Iris pigment epithelial cell (primary cell): ENCODE measurements at places on chromosomes 11 and 22.

- no peak for DNase-seq
Measured at GRCh38 chr11:102776454-102776853, 4.0 kb downstream of the MMP10 start.

GRCh38 chr11:83629775-83630174 lies 343.6 kb upstream of the CCDC90B start:
- DNase-seq = no peak

GRCh38 chr22:20390394-20390907 lies 3.5 kb upstream of the ZNF74 start:
- no peak for DNase-seq

DNA sequence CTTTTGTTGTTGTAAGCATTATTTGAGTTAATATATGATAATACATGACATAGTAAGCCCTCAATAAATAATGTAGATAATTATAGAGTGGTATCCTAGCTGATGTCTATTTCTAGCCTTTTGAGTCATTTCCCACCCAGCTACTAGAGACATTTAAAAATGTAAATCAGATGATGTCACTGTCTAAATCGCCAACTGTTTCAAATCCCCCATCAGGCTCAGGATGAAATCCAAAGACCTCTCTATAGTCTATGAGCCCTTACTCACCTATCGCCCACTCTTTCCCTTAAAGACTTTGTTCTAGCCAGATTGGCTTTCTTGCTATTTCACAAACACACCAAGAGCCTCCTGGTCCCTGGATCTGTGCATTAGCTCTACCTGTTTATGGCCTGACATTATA lies 135.4 kb upstream of the PLET1 start:
- no peak for DNase-seq

DNA sequence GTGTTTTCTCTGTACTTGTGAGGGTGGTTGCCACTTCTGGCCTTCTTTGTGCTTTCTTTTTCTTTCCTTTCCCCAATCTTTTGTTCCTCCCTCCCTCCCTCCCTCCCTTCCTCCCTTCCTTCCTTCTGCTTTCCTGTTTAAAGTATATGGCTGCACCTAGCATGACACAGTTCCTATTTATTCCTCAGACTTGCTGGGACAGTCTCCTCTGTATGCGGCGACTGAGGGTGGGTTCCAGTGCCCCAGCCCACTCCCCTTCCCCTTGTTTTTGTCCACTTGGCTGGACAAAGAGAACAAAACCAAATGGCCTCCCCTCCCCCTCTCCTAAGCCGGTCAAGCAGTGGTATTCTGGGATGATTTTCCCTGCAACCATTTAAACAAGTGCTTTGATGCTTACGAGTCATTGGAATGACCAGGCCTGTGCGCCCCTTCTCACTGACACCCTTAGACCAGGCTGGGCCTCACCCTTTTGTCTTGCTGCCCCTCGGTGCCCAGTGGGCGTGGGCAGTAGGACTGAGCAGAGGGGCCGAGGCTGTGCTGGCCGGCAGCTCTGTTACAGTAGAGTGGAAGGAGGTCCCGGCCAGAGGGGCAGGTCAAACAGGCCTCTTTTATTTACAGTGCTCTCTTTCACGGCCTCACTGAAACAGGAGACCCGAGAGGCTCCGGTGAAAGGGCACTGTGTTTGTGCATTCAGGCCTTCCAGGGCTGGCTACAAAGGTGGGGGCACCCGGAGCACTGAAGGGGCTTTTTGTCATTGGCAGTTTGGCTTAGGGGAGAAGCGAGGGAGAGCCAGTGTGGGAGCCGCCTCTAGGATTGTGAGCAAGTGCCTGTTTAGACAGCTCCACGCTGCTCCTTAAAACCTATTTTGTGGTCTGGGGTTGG lies 32.2 kb downstream of the ZBTB16 start:
- DNase-seq = no peak

DNA sequence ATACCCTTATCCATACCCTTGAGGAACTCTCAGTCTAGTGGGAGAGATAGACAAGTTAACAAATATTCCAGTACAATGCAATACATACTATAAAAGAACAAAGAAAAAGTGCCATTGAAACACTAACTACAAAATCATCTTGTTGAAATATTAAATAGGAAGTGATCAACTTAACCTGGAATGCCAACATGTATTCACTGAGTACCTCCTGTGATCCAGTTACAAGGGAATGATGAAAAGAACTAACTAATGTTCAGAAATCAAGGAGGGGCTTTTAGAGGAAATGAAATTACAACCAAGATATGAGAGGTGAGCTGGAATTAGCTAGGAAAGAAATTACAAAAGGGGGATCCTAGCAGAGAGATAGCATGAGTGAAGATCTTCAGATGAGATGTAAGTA lies 6.2 kb upstream of the FIBIN start:
- peak; percentile 64 for DNase-seq

GRCh38 chr22:50625568-50626313 lies 2.2 kb downstream of the ARSA start:
- DNase-seq = no peak

- no peak for DNase-seq
Measured at GRCh38 chr11:117679461-117679860, 117.6 kb downstream of the DSCAML1 start.

- DNase-seq = no peak
Measured at GRCh38 chr22:30947173-30947815, 21.3 kb downstream of the MORC2 start.

DNA sequence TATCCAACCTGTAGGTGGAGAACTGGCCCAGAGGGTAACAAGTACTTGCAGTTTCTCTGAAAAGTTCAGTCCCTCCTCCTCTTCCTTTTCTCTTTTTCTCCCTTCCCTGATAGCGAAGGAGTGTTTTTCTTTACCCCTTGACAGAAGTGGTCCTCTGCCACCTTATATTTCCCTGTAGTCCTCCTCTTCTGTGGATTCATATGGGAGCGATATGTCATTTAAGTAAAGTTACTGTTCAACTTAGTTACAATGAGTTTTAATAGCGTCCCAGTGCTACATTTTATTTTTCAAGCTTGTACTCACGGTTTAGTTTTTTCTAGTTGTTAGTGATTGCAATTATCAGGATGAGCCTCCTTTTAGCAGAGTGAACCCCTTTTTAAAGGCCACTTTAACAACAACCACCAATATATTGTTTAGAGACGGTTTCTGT lies 1.4 kb downstream of the PCF11 start:
- no peak for DNase-seq

DNA sequence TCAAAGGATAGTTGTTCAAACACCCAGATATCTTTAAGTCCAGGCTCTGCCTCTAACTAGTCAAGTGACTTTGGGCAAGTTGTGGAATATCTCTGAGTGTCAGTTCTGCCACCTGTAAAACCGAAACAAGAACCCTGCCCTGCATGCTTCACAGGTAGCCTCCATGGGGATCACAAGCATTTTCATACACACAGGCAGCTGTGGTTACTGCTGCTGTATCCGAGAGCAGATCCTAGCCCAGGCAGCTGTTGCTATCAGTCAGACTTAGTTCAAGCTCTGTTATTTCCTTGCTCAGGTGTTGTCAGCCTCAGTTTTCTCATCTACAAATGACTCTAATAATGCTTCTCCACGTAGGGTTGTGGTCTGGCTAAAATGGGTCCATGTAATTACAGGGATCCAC lies 6.5 kb upstream of the RASD2 start:
- no peak for DNase-seq

- DNase-seq = peak; percentile 60
Measured at GRCh38 chr11:105609341-105609781, 512 bp upstream of the GRIA4 start.

DNA sequence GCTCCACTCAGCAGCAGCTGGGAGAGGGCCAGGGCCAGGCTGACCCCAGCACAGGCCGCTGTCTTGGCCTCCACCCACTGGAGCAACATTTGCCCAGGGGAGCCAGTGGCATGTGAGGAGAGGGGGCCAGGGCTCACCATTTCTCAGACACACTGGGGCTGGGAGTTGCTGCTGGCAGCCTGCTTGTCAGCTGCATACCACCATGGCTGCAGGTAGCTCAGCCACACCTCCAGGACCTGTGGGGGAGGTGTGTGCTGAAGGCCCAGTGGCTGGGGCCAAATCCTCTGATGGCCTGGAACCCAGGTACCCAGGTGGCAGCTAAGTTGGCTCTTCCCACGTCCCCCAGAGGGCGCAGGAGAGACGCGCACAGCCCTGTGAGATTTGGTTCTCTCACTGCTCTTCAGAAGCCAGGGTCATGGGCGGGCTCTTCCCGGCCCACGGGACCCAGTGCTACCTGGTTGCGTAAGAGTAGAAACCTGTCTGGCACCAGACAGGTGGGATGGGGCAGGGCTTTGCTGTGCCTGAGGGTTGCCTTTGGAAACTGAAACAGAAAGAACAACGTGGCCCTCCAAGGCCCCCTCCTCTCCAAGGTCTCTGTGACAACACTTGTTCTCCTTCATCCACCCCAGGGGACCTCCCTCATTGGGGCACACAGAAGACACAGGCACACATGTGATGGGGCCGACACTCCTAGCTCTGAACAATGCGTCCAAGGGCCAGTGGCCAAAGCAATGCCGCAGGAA lies 98.8 kb downstream of the MED15 start:
- peak; percentile 65 for DNase-seq

DNA sequence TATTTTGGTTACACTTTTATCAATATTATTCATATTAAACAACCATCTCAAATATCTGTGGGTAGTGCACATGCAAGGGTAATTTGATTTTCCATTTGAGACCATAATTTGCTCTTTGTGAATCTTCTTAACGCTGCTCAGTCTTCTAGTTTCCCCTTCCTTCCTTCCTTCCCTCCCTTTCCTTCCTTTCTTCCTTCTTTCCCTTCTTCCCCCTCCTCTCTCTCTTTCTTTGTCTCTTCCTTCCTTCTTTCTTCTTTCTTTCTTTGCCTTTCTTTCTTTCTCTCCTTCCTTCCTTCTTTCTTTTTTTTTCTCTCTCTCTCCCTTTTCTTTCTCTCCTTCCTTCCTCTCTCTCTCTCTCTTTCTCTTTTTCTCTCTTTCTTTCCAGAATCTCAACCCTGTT lies 4.1 kb upstream of the RNF26 start:
- DNase-seq = no peak

GRCh38 chr11:127995921-127996320 lies 591.4 kb downstream of the ETS1 start:
- DNase-seq = no peak

- peak; percentile 73 for DNase-seq
Measured at GRCh38 chr11:74726547-74727182, 4.6 kb downstream of the CHRDL2 start.

DNA sequence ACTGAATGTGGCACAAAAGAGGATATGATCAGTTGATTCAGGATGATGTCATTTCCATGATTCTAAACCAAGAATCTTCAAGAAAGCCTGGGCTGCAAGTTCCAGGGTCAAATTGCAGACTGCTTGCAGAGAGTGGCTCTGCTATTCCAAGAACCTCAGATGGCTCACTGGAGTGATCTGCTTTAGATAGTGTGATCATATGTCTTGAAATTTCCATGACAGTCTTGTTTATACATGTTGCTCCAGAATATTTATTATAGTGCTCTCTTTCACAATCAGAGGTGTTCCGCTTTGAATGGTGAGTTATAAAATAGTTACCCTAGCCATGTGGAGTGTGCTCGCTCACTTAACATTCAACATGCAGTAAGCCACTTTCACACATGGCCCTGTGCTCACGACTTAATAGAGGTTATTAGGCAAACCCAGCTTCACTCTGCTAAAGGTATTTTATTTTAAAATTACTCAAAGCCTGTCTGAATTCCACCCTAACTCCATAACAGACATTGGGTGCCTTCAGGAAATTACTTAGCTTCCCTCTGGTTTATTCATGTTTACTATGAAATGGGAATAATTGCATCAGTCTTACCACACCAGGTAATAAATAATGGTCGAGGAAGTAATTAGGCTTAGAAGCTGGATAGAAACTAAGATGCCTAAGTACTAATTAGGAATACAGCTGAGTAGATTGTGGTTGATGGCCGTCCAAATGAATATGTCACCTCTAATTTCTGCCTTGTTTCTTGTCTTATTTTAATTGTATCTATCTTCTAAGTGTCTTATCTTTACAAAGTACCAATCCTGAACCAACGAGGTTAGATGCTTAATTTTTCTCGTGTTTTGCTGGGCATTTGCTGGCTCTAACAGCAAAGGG lies 187.9 kb downstream of the ETS1 start:
- DNase-seq = peak; percentile 92
